NCI-H1417 treated with DMSO at 0.1 percent for 48 hours (cell line): ENCODE measurements at places on chromosomes 13 and 19.

DNA sequence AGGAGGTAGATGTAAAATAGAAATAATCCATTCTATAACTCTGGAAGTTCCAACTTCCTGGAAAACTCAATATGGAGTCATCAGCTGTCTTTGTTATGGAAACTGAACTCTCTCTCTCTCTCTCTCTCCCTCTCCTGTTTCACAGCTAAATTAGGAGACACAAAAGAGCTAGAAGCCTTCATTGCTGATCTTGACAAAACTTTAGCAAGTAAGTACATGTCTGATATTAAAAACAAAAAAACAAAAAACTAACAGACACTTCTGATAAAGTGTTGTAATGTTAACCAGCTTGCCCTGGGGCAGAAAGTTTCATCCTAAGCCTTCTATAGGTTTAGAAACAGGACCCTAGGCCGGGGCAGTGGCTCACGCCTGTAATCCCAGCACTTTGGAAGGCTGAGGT is 11.3 kb downstream of the RGCC start:
- DNase-seq: no peak

- DNase-seq: no peak
Observed at GRCh38 chr13:113559061-113559460, 25.5 kb upstream of the TFDP1 start.

DNA sequence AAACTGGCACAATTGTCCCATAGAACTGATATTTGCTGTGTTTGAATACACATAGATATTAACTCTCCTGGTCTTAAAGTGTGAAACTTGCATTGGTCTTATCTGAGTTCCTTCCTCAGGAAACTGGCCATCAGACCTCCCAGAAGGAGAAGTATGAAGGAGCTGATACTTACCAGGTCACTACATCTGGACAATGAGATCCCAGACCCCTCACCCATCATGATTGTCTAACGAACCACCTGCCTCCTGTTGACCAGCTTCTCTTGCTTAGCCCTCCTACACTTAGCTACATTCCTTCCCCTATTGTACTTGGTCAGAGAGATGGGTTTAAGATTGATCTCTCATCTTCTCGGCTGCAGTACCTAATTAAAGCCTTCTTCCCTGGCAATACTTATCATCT is 413.3 kb downstream of the KCTD12 start:
- DNase-seq: no peak

DNA sequence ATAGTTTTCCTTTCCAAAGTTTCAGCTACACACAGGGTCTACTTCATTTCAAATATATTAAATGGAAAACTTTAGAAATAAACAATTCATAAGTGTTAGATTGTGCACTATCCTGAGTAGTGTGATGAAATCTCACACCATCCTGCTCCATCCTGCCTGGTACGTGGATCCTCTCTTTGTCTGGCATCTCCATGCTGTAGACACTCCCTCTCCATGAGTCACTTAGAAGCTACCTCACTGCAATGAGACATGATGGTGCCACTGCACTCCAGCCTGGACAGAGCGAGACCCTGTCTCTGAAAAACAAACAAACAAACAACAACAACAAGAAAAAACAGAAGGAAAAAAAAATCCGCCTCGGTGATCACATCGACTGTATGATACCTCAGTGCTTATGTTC is 191.8 kb downstream of the PCCA start:
- no peak for DNase-seq

- no peak for DNase-seq
Observed at GRCh38 chr13:40994581-40995230, 24.4 kb downstream of the ELF1 start.

DNA sequence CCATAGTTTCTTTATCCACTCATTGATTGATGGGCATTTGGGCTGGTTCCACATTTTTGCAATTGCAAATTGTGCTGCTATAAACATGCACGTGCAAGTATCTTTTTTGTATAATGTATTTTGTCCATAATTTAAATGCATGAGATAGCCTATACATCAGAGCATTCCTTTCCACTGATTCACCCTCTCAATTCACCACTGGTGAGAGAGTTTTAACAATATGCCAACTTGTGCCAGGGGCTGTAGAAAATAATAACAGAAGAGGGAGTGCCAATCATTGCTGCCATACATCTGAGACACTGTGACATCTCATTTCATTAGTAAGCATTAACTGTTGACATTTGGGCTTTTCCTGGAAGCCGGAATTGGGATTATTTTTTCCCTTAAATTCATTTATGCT is 125.1 kb downstream of the RAP2A start:
- no peak for DNase-seq
